ENCODE measurements at places on chromosomes 2 and 18. TPM values are rescaled to one million over a fixed set of nuclear protein-coding genes. Genes with fewer than 3 reads are reported as not detected.

- ATAC-seq, result no peak
Measured at GRCh38 chr2:237048595-237048994, 37.1 kb upstream of the COPS8 start.

DNA sequence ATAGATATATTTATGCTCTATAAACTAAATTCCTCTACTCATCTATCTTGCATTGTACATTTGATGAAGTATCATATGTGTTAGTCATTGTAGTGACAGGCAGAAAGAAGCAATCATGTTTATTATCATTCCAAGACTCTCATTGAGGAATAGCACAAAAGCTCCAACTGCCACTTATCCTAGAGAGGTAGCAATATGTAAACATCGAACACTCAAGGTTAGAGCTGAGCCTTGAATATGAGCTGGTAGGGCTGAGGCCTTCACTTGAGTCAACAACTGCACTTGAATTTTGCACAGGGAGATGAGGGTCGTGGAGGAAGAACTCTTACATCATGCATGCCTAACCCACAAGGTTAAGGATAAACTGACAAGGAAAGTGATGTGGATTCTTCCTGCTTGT lies 900.9 kb downstream of the CPS1 start:
- ATAC-seq, result no peak

DNA sequence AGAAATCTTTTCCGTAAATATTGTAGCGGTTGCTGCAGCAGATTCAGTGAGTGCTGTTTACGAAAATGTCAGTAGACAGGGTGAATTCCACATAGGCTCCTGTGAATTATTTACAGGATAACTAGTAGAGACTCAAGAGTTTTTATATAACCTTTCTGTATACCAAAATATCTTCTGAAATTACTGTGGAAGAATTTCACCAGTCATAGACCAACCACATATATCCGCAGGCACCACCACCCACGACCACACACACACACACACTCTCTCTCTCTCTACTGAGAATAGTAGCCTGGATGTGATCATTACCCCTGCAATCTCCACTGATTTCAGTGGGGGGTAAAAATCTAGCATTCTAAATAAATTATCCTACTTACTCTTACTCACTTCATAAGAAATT lies 341.8 kb downstream of the RBM43 start:
- no peak for ATAC-seq

DNA sequence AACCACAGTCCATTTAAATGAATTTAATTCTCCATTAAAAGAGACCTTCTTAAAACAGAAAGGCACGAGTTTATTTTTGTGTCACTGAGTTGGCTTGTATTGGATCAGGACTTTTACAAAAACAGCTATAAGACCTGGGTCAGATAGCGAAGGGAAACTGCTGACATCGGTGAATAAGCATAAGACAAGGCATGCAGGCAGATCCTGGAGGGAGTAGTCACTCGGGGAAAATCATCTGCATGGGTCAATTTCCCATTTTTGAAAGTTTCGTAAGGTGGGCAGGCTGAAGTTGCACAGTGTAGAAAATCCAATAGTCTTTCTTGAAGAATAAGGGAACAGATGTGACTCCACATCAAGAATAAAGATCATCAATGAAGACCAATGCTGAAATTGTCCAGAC lies 12.9 kb downstream of the IL36B start:
- ATAC-seq, result no peak

DNA sequence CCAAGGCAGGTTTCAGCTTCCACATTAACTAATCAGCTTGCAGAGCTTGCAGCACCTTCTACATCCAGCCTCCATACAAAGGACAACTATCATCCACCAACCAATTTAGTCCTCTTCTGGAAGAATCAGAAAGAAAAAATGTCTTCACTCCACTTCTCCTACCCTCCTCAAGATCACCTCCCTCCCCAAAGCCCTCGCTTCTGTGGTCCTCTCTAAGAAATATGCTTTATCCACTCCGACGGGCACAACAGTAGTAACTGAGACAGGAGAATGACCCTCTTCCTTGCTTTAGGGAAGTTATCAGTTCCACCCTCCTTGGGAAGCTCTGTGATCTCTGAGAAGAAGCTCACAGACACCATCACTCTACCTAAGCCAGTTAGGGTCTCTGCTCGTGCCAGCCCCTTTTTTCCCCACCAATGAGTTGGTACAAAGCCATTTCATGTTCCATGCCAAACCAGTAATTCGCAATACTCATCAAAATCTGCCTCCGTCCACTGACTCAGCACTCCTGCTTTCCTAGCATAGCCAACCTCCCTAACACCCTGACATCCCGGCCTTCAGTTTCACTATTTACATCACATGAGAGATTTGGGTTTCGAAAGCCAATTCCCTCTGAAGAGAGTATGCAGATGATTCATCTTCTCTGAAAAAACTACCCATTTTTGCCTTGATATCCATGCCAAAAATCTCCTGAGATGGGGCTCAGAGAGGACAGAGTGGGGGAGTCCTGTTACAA lies 114.1 kb upstream of the PKDCC start:
- ATAC-seq, result no peak

DNA sequence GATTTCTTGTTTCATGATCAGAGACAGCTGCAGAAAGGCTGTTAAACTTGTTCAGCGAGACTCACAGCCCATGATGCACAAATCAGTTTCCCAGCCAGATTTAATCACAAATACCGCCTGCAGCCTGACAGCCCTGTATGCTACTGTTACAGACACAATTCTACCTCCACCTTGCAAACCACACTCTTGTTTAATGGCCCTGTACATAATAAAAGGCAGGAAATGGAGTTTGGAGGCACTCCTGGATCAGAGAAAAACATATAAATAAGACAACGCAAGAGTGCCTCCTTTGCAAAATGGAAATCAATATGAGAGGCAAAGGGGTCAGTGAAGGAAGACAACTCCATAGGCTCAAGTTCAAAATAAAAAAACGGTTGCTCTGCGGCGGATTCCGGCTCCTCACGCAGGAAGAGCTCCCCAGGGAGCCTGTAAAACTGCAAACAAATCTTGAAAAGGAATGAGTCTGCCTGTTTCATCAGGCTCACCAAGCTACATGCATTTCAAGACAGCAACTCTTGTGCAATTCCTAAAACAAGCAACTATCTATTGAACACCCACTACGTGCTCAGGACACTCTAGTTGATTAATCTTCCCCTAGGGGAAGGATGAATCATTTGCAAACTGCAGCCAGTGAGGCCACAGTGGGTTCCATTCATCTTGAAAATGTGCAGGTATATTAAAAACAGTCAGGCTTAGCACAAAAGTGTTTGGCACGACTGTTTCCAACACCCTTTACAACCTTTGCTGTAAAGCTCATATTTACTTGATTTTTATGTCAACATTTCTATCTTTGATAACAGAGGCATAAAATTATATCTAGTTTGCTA lies 37.5 kb downstream of the TBC1D8 start:
- peak; percentile 71 for ATAC-seq

DNA sequence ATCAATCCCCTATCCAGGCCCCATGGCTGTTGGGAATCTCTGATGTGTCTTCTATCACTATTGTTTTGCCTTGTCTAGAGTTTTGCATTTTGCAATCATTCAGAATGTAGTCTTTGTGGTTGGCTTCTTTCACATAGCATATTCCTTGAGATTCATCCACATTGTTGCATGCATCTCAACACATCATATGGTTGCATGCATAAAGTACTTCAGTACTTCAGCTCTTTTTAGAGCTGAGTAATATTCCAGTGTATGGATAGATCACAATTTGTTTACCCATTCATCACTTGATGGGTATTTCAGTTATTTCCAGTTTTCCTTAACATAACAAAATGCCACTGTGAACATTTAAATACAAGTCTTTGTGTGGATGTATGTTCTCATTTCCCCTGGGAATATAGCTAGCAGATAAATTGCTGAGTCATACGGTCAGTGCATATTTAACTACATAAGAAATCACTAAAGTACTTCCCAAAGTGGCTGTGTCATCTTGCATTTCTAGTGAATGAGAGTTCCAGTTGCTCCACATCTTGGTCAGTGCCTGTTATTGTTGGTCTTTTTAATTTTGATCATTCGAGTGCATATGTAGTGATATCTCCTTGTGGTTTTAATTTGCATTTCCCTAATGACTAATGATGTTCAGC lies 138.8 kb downstream of the BCL11A start:
- ATAC-seq, result no peak

DNA sequence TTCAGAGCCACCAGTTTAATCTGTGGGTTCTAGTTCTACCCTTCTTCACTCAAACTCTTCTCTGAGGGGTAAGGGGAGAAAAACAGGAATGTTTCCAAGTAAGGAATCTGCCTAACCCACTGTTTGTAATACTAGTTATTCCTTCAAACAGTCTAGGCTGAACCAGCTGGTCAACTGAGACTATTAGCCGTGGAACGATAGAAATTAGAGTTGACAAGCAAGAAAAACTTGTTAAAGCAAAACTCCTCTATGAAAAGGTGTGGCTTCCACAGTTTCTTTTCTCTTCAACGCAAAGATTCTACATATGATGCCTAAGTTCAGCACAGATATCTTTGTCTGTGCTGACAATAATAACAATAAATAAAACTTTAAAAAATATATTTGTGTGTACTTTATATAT lies 11.5 kb downstream of the PAIP2B start:
- ATAC-seq, result no peak

DNA sequence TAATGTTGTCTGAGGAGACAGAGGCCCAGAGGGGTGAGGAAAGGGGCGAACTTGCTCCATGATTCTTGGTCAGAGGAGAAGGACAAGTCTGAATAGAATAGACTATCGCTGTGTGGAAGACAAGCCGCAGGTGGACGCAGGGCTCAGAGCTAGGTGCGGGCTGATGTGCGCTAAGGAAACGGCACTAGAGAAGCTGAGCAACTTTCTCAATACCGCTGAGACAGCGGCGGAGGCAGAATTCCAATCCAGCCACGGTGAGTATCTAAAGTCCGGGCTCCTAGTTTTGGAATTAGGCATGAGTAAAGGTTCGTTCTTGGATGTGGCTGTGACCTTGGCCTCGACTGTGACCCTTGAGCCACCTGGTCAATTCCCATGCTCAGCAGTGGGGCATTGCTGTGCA lies 47.8 kb downstream of the CAPN13 start:
- ATAC-seq, result no peak

- no peak for ATAC-seq
Measured at GRCh38 chr2:133685636-133686215, 117.5 kb upstream of the NCKAP5 start.

The TMEM185B gene
- total RNA-seq, result 31.2 TPM

The APLF gene
- 3.5 TPM for total RNA-seq

DNA sequence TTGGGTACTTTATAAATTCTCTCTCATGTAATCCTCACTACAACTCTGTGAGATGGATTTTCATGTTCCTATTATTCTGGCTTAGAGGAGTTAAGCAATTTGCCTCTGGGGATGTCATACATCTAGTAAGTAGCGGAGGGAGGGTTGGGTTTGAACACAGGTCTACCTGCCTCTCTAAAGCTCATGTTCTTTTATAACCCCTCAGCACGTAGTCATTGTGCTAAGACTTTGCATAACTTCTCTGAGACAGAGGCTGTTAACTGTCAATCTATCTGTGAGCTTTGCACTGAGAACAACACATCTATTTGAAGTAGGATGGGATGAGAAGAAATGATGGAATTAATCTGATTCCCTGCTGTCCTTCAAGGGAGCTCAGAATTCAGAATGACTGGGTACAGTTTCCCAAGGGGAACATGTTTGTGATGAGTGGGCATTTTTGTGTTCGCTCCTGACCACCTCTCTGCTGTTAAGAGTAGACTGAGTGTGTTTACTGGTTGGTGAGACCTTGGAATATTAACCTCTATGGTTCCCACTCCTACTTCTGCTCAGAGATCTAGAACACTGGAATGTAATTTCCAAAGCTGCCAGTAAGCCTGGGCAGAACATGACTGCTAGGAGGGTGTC lies 320.7 kb downstream of the SLC8A1 start:
- no peak for ATAC-seq

- no peak for ATAC-seq
Measured at GRCh38 chr2:171986778-171987177, 13.0 kb upstream of the METAP1D start.

- no peak for ATAC-seq
Measured at GRCh38 chr18:62182220-62182619, 4.6 kb downstream of the PIGN start.

The CD8B2 gene
- total RNA-seq, result 0.15 TPM

The FAM110C gene
- total RNA-seq, result 23.6 TPM

DNA sequence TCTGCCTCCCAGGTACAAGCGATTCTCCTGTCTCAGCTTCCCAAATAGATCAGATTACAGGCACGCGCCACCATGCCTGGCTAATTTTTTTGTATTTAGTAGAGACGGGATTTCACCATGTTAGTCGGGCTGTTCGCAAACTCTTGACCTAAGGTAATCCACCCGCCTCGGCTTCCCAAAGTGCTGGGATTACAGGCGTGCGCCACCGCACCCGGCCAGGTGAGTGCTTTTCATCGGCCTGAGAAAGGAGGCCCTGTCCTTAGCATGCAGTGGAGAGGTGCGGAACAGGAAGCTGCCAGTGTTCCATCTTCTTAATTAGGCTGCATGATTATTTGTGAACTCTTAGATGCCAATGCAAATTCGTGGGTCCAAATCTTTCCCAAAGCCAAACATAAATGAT lies 125.7 kb upstream of the THSD7B start:
- no peak for ATAC-seq

DNA sequence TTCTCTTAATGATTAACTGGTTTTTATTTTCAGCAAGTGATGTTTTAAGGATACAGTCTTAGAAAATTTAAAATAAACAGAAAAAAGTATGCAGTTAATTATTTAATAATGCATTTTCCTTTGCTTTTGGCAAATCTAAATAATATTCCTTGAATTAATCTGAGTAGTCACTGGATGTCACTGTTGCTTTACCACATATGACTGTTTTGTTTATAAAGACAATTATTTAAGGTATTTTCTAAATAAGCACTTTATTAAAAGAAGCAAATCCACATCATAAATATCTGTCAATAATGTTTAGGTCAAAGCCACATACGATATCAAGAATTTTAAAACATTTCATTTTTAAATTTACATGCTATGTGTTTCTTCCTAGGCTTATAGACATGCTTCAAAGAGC lies 40.6 kb upstream of the TFPI start:
- no peak for ATAC-seq

DNA sequence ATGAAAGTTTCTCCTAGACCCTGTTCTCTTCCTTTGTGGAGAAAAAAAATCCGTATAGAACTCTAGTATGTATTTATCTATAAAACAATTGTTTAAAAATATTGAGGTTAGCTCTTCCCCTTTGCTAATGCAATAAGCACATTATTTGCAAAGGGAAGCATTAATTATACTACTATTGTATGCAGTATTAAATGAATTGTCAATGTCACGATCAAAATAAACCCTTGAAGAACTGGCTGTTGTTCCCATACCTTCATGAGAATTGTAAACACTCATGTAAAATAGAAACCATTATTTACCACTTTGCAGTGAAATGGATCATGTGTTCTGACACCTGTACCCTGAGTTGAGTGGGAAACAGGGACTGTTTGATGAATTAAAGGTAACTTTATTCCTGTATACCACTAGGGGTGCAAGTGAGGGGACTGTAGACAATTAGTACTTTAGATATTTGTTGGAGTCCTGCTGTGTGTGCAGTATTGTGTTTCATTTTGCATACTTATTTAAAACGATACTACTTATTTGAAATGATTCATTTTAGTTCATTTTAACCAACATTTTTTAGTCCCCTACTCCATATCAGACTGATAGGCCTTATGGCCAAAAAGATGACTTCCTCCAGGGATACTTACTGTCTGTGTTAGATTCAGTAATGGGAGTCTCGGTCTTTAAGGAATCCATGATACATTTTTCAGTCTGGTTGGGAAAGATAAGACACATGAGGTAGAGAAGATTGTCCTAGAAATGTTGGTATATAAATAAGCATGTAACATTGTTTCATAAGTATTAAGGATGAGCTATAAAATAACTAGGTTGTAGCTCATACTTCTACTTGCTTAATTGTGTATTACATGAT lies 7.9 kb downstream of the PKP4 start:
- ATAC-seq, result peak; percentile 78

GRCh38 chr18:38693104-38693503 lies 1127.5 kb upstream of the CELF4 start:
- ATAC-seq, result no peak

The CCDC102B gene
- total RNA-seq, result 0.89 TPM

Measured in activated T-helper 17 cell treated with anti-CD3 and anti-CD28 coated beads, Interleukin-2, amount 50 U/mL, for 72 hours (primary cell).